ENCODE measurements at places on chromosomes 12 and 14.

GRCh38 chr12:123056709-123057108 is 76.2 kb downstream of the ARL6IP4 start:
- no peak for DNase-seq

DNA sequence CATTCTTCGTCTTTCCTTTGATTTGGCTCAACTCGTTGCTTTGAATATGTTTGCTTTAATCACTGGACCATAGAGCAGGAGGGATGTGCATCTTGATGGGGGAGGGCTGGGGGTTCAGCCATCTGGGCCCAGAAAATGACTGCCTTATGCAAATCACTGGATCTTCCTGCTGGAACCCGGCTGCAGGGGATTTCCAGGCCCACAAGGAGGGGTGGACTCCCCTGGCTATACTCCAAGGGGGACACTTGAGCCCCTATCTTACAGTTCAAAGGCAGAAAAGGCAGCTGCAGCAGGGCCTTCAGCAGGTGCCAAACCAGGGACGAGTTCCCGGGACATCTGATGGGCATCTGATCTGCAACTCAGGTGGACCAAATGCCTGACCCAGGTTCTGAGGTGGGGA is 122.5 kb downstream of the DICER1 start:
- no peak for DNase-seq

DNA sequence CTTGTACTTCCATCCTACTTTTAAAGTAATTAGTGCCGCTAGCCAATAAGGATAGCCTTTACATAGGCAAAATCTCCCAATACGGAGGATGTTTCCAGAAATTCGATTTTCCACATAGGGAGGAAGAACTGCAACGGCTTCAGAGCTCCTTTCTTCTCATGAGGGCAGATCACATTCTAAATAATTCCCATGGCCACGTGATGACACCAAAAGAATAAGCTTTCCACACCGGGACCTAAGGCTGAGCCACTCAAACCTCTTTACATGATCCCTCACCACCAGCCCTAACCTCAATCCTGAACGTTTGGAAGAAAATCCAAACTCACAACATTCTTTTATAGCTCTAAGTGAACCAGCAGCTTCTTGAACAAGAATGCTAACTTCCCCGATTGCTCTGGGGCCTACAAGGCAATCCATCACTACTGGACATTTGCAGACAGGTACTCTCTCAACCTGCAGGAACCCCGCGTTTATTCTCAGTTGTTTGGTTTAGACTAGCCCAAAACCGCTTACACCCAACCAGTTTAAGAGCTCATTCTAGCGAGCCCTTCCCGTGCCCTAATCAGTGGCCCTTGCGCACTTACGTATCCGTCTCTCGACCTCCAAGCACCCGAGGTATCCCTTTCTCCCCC is 884 bp downstream of the CAPRIN2 start:
- no peak for DNase-seq

DNA sequence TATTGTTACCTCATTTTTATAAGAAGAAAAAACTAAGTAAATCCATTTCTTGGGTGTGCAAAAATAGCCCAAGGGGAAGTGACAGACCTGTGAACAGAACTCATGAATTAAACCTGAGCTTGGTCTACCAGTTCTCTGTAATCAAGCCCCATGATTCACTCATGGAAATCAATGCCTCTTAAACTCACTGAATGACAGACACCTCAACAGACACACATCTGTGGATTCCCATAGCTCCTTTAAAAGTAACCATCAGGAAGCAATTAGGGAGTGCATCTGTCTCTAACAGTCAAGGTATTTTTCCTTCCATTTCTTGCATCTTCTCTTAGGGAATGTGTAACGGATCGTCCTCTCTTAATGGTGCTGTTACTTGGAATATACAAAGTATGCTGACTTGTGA is 215.0 kb upstream of the EEA1 start:
- no peak for DNase-seq

DNA sequence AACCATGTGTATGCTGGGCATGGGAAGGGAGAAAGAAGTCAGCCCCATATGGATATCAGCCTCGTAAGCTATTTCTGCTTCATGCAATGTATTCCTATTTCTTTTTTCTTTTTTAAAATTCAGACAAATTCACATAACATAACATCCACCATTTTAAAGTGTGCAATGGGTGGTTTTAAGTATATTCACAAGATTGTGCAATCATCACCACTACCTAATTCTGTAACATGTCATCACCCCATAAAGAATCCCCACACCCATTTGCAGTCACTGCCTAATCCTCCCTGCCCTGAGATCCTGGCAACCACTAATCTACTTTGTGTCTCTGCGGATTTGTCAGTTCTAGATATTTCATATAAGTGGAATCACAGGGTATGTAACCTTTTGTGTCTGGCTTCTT is 9.5 kb downstream of the POMT2 start:
- no peak for DNase-seq

GRCh38 chr14:47619392-47619791 is 56.0 kb downstream of the MDGA2 start:
- DNase-seq = no peak

- DNase-seq = no peak
These were observed 365.6 kb downstream of the BCL11B start for GRCh38 chr14:98906123-98906995.

- DNase-seq = no peak
These were observed 94.5 kb downstream of the DNAI7 start for GRCh38 chr12:25100194-25101091.

DNA sequence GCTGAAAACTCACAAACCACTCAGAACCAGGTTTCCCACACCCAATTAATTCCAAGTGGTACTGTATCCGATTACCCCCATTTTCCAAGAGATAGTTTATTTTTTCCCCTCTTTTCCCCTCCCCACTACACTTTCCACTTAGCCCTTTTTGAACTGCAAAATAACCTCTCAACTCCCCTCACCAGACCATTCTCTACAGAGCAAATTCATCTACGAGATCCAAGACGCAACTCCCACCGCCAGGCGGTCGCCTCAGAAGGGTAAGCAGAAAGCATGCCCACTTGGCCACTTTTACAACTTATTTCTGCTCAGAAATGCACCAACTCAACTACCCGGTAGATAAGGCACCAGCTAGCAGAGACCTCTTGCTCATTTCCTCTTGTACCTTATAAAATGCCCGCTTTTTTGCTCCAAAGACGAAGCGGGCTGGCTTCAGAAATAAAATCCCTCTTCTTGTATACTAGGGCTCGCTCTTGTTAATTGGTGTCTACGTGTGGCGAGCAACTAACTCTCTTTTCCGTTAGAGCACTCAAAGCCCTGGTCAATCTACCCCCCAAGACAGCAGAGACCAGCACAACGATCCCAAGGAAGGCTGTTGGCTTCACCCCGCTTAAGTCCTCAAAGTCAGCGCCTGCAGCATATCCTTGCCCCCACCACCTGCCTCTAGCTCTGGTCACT is 910 bp upstream of the SRP54 start:
- no peak for DNase-seq

- DNase-seq = no peak
These were observed 204.3 kb downstream of the PPM1H start for GRCh38 chr12:62730649-62731048.

DNA sequence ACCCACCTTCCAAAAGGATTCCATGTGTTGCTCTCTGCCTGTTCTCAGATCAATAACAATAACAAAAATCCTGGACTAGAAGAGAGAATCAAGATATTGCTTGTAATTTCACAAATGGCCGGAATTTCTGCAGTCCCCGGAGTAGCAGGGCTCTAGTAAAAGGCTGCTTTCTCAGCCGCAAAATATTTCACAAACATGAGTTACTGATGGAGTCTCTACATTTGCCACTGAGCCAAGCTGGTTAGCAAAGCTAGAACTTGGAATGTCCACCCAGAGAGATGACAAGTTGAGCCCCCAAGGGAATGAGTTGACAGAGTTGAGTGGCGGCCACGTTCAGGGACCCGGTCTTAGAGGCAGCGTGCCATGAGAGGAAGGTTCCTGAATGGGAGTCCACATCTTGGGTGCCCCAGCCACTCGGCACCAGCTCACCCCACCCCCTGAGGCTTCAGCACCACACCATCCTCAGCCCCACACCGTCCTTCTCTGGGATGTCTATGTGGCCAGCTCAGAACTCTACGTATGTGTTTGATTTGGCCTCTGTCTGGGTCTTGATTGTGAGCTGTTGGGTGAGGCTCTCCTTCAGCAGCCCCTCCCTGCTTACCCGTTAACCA is 15.9 kb downstream of the FBLN5 start:
- no peak for DNase-seq

DNA sequence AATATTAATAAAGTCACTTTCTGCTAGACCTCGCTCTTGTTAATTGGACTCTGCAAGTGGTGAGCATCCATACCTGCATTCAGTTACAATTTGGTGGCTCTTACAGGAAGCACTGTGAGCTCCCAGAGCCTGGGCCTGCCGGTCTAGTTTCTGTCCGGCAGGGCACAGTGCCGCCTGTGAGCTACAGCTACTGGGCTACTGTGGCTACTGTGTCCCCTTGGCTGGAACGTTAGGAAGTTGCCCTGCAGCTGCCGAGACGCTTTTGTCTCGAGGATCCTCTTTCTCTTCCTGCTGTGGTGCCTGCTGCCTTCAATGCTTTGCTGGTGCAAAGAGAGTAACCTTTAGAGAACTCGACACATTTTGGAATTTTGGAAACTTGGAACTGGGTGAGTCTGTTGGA is 44.6 kb upstream of the PTGDR start:
- no peak for DNase-seq

- no peak for DNase-seq
These were observed 313.2 kb downstream of the ATP23 start for GRCh38 chr12:58254463-58255100.

DNA sequence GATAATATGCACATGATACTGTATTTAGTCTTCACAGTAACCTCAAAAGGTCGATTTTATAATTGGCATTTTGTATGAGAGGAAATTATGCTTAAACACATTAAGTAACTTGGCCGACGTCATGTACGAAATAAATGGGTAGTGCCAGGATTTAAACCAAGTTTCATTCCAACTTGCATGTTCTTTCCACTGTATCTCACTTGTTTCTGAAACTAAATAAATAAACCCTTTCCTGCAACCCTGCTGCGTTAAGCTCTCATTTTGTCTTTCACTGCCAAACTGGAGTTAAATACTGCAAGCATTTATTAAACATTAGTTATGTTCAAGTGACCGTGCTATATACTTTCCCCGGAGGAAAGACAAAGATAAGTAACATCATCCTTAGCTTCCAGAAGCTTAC is 293.9 kb upstream of the PRKD1 start:
- no peak for DNase-seq

DNA sequence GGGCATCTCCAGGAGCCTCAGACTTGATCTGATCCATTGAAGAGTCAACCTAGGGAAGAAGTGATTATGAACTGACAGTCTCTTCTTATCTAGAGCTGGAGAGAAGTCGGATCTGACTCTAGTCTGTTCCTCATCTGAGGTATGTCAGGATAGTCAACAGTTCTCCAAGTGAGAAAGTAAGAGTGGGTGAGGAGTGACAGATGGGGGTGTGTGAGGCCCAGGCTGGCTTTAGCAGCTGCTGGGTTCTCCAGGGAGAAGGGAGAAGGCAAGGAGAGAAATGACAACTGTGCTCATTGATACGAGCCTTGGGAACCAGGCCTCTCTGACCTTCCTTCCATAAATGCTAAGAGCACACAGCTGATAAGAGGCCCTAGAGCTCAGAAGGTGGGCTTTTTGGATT is 53.3 kb downstream of the IRAK3 start:
- no peak for DNase-seq

DNA sequence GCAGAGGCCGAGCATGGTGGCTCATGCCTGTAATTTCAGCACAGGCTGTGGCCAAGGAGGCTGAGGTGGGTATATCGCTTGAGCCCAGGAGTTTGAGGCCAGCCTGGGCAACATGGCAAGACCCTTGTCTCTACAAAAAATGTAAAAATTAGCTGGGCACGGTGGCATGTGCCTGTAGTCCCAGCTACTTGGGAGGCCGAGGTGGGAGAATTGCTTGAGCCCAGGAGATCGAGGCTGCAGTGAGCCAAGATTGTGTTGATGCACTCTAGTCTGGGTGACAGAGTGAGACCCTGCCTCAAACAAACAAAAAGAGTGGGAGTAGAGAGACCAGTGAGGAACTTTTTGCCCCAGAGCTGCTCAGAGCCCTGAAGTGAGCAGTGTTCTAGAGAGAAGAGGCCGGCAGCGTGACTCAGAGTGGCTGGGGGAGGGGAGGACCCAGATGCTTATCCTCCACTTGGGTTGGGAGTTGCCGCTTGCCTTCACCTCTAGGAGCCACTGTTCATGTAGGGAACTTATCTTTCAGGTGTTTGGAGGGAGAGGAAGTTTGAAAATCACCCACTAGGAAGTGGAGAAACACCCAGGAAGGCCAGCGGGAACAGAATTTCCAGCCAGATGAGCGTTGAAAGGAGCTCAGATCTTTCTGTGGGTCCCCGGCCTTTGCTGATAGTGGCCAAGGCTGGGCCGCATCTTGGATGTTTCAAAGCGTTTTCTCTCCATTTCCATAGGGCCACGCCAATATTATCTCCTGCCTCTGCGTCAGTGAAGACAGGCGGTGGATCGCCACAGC is 15.3 kb downstream of the CFAP251 start:
- peak; percentile 20 for DNase-seq

DNA sequence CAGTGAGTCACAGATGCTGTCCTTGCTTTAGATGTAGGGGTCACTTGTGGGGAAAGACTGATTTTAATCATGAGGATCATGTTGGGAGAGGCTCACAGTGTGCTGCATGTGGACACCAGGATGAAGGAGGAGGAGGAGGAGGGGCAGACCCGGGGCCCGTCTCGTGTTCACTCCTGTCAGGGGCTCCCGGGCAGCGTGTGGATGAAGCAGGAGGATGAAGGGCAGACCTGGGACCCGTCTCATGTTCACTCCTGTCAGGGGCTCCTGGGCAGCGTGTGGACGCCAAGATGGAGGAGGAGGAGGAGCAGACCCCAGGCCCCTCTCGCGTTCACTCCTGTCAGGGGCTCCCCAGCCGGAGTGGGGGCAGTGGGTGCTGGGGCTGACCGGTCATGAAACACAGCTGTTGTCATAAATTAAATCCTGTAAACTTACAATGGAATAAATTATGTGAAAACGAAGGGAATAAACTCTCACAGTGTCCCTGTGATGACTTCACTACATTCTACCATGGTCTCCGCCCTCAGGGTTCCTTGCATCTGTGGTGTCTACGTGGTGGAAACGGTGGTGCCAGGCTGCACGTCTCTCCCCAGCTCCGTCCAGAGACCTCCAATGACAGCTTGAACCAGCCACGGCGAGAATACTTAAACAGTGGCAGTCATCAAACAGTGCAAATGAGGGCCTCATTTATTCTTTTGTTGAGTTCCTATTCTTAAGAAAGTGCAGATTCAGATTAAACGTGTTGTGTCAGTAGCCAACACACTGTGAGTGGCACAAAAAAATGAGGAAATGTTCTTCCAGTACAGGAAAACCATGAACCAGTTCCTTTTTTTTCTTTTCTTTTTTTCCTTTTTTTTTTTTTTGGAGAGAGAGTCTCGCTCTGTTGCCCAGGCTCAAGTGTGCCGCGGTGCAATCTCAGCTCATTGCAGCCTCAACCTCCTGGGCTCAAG is 37.7 kb upstream of the SFSWAP start:
- no peak for DNase-seq
